ENCODE measurements at places on chromosomes 6 and 20. TPM values are rescaled to one million over a fixed set of nuclear protein-coding genes. Genes with fewer than 3 reads are reported as not detected.

Gene PHACTR3
- 6.9 TPM for total RNA-seq

Gene MYLK2
- total RNA-seq = 0.55 TPM

- DNase-seq = no peak
Measured at GRCh38 chr6:155142168-155143028, 121.4 kb upstream of the CLDN20 start.

GRCh38 chr6:106134906-106135634 is 48.9 kb downstream of the PRDM1 start:
- no peak for DNase-seq
